ENCODE measurements at places on chromosomes 3 and 15.

DNA sequence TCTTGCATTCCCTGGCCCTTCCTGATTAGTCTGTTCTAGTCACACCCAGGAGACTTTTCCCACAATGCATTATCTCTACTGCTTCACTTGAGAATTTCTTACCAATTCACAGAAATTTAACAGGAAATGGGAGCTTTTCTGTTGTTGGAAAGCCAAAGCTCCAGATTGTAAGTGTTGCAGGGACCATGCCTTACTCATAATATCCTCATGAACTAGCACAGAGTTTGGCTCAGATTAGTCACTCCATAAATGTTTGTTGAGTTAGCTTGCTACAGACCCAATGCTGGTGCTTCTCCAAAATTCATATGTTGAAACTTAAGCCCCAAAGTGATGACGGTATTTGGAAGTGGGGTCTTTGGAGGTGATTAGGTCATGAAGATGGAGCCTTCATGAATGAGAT is 232.6 kb downstream of the GAP43 start:
- no peak for DNase-seq

DNA sequence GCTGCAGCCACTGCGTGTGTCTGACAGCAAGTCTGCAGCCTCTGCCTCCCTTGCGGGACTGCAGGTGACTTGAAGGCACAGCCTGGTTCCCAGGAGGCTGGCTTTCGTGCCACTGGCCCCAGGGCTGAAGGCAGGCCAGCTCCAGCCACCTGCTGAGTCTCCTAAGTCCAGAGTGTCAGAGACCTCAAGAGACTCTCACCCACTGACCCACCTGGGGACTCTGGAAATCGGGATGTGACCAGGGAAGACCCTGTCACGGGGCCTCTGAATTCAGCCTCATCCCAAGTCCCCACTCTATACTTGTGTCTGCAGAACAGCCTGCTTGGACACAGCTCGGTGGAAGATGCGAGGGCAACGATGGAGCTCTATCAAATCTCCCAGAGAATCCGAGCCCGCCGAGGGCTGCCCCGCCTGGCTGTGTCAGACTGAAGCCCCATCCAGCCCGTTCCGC is 16.3 kb downstream of the ISG20 start:
- no peak for DNase-seq

DNA sequence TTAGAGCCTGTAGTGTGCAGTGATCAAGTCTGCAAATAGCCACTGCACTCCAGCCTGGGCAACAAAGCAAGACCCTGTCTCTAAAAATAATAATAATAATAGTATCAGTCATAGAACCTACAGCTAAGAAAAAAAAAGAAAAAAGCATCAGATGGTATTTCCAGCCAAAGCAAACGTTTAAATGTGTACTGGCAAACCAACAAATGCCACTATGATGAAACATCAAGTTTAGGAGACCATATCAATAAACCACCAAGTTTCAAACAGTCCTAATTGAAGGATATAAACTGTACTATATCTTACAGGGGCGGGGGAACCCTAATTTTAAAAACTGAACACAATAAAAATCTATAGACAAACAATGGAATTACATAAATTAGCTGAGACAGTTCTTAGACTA is 6.4 kb downstream of the UBP1 start:
- no peak for DNase-seq

- peak; percentile 28 for DNase-seq
These were observed 763 bp downstream of the GOLGB1 start for GRCh38 chr3:121748680-121749275.

GRCh38 chr3:178405531-178405930 is 130.7 kb upstream of the KCNMB2 start:
- no peak for DNase-seq

DNA sequence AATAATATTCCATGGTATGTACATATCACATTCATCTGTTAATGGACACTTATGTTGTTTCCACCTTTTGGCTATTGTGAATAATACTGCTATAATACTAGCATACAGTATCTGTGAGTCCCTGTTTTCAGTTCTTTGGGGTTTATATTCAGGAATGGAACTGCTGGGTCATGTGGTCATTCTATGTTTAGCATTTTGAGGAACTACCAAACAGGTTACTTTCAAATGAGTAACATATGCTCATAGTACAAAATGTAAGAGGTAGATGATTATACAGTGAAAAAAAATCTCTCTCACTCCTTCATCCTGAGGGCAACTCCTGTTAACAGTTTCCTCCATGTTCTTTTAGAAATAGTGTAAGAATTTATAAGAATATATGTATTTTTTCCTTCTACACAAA is 162.2 kb downstream of the PLD1 start:
- DNase-seq: peak; percentile 4

GRCh38 chr15:55897560-55898336 is 95.7 kb downstream of the NEDD4 start:
- no peak for DNase-seq

DNA sequence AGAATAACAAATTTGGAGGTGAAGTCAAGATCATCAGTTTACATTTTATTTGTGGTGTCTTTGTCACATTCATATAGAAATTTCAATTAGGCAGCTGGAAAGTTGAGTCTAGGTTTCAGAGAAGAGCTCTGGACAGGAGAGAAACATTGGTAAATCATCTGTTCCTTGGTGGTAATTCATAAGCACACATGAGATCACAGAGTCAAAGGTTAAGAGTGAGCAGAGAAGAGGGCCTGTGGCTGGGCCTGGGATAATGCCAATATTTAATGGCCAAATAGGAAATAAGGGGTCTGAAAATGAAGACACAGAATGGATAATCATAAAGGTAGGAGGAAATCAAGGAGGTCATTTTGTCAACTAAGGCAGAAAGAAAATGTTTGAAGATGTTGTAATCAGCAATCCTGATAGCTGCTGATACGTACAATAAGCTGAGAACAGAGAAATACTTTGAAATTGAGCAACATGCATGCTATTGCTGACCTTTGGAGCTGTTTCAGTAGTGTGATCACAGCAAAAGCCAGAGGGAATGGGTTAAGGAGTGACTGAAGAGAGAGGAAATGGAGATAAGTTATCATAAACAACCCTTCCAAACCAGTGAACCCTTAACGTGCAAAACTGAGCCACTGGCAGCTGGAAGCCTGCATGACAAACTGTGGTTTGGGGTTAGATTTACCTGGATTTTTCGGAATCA is 692.8 kb downstream of the AGBL1 start:
- DNase-seq: no peak

DNA sequence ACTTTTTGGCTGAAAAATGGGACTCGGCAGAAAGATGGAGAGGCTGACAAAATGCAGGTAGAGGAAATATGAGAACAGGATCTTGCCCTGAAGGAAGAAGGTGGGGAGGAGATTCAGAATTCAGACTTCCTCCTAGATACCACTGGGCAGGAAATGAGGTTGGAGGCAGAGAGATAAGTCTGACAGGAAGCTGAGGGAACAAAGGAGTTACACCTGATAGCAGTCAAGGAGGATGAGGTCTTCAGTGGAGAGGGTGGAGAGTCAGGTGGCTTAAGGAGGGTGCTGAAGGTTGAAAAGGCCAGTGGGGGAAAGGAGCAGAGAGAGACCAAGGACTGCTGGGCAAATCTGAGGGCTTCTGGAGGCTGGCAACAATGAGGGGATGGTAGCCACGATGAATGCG is 56.8 kb downstream of the CCR4 start:
- peak; percentile 7 for DNase-seq
